ENCODE measurements at places on chromosomes 3 and 15.
A peak's percentile ranks its signal among the peaks of the same experiment; 100 is the strongest.

GRCh38 chr3:56858331-56858730, 56.6 kb upstream of the ARHGEF3 start:
- peak; percentile 48 for DNase-seq

DNA sequence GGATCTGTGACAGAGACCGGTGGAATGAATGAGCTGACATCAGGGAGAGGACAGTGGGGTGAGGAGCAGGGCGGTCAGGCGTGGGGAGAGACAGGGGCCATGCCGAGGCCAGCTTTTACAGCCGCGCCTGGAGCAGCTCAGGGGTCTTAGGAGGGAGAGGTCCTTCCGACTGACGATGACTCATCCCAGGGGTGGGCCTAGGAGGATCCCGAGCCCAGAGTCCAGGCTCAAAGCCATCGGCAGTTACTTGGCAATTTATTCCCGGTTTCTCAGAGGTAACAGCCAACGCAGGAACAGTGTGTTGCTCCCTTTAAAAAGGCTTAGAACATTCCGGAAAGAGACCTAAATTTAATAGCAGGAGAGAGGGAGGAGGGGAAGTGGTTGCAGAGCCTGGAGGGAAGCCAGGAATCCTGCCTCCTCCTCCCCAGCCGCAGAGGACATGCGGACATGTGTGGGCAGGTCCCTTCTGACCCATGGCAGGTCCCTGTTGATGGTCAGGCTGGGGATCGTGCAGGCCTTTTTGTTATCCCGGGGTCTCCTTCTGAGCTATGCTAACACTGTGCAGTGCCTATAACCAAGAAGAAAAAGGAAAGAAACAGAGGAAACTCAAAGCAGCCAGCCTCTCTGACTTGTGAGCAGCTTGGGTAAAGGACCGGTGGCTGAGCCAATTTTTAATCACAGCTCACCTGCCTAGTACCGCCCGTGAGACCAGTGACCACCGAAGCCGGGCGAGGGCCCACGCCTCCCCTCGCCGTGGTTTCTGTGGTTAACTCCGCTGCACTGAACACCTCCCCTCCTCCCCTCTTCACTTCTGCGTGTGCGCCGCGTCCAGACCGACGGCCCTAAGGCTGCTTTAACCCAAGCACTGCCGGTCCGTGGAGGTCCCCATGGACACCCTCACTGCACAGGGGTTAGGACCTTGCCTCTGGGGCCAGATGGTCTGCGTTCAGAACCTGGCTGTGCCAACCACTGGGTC, 392.4 kb upstream of the PROK2 start:
- no peak for DNase-seq

GRCh38 chr3:170714122-170714521, 128.2 kb upstream of the SLC7A14 start:
- no peak for DNase-seq

GRCh38 chr3:85182975-85183752, 224.4 kb downstream of the CADM2 start:
- no peak for DNase-seq

DNA sequence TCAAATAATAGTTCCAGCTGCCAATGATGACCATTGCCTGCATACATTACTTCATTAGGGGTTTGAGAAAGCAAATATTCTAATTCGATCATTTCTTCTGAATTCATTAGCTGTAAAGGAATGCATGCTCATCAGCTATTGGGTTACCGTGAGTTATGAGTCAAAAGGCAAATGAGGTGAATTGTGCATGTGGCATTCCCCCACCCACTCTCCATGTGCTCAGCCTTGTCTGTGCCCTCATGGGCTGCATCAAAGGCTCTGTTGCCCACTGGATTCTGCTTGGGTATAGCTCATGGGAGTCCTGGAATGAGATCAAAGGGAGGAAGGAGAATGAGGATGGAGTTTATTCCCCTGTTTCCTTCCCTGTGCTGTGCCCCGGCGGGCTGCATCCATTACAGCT, 99.3 kb upstream of the CHRNA7 start:
- no peak for DNase-seq

DNA sequence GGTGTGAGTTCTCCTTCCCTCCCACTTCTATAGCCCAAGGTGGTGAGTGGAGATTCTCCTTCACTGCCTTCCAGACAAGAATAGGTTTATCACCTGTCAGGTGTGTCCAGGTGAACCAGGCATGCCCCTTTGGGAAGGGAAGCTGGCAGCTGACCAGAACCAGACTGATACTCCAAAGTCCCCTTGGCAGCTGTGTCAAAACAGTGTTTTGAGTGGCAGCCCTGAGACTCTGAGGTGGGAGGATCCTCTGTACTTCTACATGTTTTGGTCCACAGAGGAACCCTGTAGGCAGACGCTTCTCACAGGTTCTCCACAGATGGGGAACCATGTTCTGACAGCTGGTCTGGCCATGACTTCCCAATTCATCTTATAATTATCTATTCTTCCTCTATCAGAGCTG, 30.1 kb downstream of the ISL2 start:
- no peak for DNase-seq

- no peak for DNase-seq
These were observed 112.8 kb downstream of the CHDH start for GRCh38 chr3:53733446-53733845.

DNA sequence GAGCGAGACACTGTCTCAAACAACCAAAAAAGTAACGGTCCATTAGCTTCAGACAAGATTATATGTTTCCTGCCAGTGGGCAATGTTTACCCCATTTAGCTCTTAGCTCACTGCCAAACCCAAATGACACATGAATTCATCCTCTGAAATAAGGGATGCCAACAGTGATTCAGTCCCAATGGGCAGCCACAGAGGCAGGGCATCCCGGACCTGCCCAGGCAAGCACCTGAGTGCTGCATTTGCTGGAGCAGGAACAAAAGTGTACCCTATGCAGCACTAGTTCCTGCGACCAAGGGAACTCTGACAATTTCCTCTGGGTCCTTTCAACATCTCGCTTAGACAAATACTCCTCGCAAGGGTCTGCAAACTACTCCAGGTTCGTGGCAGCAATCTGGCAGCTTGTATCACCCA, 8.0 kb downstream of the IP6K2 start:
- no peak for DNase-seq

DNA sequence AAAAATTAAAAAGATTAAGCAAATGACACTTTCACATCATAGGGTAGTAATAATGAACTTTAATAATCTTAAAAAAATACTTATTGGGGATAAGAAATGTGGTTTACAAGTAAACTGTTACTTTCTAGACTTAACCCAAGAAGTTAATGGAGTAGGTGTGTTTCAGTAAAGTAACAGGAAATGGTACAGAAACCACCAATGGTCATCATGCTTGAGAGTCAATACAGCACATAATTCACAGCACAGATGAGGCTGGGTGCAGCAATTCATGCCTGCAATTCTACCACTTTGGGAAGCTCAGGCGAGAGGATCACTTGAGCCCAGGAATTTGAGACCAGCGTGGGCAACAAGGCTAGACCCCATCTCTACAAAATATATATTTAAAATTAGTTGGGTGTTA, 11.5 kb upstream of the USP50 start:
- DNase-seq = no peak

GRCh38 chr15:31476236-31476810, 149.7 kb downstream of the KLF13 start:
- DNase-seq = no peak

- DNase-seq = peak; percentile 72
These were observed 12.5 kb downstream of the MRPS25 start for GRCh38 chr3:15052335-15053242.

- DNase-seq = no peak
These were observed 3.4 kb downstream of the RARRES1 start for GRCh38 chr3:158728851-158729250.

DNA sequence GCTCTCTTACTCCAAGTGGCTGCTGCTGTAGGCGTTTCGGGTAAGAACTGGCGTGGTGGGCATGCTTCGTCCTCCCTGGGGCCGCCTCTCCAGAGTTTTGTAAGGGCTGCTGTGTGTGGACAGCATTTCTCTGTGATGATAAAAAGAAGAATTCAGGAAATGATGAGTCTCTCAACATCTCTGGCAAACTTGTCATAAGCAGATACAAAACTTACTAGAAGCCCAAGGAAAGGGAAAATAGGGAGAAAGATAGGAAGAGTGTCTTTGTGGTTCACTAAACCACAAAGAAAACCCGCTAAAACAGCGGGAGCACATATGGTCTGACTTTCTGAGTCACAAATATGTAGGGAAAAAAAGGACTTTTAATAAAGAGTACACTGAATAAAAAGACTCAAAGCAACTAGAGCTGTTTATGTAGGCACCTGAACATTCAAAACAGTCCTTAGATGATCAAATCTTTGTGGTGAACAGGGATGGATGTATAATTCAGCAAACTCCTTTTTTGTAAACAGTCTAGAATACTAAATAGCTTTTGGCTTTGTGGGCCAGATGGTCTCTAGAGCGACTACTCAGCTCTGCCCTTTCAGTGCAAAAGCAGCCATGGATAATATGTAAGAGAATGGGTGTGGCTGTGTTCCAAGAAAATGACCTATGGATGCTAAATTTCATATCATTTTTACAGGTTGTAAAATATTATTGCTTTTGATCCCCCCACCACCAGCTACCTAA, 60.4 kb upstream of the LMOD3 start:
- DNase-seq = peak; percentile 39

DNA sequence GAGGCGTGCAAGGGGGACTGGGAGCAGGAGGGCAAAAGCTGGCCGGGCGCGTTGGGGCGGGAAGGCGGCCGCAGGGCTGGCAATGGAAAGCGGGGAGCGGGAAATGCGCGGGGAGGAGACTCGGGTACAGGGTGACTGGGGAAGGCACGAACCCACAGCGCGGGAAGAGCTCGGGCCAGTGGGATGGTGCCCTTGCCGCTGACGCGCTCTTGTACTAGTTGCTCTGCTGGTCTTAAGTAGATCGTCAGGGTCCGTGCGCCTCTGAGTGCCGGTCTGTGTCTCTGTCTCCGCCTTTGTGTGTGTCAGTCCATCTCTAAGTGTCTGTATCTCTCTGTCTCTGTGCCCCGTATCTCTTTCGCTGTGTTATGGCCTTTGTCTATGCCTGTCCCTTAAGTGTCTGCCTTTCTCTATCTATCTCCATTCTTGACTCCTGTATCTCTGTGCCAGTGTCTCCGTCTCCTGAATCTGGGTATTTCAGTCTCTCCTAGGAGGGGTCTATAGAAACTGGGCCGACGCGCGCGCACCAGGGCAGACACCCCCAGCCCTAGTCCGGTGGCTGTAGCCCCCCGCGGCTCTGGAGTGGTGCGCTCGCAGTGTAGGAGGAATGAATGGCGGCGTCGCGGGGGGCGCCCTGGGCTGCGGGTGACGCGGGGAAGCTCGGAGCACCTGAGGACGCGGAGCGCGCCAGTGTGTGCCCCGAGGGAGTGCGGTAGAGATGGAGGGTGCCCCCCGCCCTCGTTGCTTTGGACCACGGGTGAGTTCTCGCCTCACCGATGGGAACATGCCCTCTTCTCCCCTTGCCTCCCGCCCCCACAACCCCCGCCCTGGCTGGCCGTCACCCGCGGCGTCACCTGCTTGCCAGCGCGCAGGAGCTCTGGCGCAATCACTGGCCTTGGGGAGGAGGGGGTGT, 756 bp upstream of the CAMK2N2 start:
- no peak for DNase-seq

DNA sequence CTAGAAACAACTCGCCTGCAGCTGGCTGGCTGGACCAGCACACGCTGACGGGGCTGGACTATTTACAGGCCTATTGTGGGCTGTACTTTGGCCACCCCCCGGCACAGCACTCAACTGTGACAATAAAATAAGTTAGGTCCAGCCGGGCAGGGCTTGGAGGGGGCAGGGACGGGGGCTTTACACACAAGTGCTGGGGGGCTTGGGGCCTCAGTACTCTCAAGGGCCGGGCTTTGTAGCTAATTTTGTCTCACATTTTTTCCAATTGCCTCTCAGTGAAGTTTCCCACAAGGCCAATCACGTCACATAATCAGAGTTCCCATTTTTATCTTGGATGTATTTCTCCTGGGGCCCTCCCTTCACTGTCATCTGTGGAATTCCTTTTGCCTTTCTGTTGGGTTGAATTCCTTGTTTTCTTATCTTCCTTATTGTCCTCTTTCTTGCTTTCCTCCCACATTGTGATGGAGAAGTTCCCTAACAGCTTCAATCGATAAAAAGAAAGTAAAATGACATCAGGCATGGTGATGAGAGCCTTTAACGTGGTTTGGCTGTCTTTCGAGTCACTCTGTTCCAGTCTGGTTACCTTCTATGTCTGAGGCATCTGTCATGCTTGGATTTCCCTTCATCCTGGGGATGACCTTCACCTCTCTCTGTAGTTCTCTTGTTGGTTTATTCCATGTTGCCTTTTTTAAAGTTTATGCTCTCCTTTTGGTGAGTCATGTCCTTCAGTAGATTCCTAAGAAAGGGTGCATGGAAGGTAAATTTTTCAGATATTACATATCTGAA, 44.1 kb upstream of the CMTM7 start:
- DNase-seq = no peak

DNA sequence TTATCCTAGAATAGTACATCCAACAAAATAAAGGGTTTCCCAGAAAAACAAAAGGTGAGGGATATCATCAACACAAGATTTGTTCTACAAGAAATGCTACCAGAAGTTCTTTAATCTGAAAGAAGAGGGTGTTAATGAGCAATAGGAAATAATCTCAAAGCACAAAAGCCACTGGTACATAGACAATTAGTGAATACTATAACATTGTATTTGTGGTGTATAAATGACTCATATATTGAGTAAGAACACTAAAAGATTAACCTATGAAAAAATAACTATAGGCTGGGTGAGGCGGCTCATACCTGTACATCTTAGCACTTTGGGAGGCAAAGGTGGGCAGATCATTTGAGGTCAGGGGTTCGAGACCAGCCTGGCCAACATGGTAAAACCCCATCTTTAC, 210.2 kb upstream of the SLITRK3 start:
- no peak for DNase-seq

- no peak for DNase-seq
These were observed 72.0 kb downstream of the TFG start for GRCh38 chr3:100781301-100781700.

- no peak for DNase-seq
These were observed 80.6 kb upstream of the MITF start for GRCh38 chr3:69658514-69659140.

- no peak for DNase-seq
These were observed 28.6 kb upstream of the TLE3 start for GRCh38 chr15:70126362-70126761.

- no peak for DNase-seq
These were observed 60.1 kb upstream of the PFN2 start for GRCh38 chr3:150030841-150031240.
